ENCODE measurements at places on chromosomes 11 and 22. TPM values are rescaled to one million over a fixed set of nuclear protein-coding genes. Genes with fewer than 3 reads are reported as not detected.

Gene ISX
- total RNA-seq, result not detected

Gene WT1
- total RNA-seq, result 6.0 TPM

Gene C11orf97
- not detected for total RNA-seq

Gene PIH1D2
- total RNA-seq, result 1.5 TPM

Gene NAP1L4
- total RNA-seq, result 116 TPM

Gene PLEKHB1
- 0.42 TPM for total RNA-seq

Gene ACR
- total RNA-seq, result 0.11 TPM

Gene ATP5MG
- total RNA-seq, result 201 TPM

Gene KCNJ1
- not detected for total RNA-seq

Gene P4HA3
- total RNA-seq, result 51.3 TPM

Gene OR51I1
- total RNA-seq, result not detected

Gene SLC5A1
- 0.24 TPM for total RNA-seq

Gene KLHL22
- total RNA-seq, result 10.2 TPM

Gene ASCL2
- total RNA-seq, result 0.07 TPM

Gene EHF
- 0.48 TPM for total RNA-seq
